ENCODE measurements at places on chromosomes 13 and 19.

- no peak for DNase-seq
These were observed 13.9 kb upstream of the ZNF431 start for GRCh38 chr19:21127898-21128297.

DNA sequence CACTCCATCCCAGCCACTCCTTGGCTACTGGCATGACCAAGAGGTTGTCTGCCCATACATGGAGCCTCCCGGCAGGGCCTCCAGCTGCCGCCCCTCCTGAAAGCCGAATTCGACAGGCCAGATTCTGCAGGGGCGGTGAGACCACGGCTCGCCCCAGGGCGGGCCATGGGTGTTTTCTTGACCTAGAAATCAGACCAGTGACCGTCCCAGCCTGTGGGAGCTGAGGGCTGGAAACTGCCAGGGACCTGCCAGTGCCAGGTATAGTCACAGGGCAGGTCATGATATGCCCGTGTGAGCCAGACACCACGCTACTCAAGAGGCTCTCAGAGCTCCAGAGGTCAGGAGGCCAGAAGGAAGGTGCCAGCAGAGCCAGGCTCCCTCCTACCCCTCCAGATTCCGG lies 16.8 kb downstream of the DAPK3 start:
- DNase-seq = no peak

DNA sequence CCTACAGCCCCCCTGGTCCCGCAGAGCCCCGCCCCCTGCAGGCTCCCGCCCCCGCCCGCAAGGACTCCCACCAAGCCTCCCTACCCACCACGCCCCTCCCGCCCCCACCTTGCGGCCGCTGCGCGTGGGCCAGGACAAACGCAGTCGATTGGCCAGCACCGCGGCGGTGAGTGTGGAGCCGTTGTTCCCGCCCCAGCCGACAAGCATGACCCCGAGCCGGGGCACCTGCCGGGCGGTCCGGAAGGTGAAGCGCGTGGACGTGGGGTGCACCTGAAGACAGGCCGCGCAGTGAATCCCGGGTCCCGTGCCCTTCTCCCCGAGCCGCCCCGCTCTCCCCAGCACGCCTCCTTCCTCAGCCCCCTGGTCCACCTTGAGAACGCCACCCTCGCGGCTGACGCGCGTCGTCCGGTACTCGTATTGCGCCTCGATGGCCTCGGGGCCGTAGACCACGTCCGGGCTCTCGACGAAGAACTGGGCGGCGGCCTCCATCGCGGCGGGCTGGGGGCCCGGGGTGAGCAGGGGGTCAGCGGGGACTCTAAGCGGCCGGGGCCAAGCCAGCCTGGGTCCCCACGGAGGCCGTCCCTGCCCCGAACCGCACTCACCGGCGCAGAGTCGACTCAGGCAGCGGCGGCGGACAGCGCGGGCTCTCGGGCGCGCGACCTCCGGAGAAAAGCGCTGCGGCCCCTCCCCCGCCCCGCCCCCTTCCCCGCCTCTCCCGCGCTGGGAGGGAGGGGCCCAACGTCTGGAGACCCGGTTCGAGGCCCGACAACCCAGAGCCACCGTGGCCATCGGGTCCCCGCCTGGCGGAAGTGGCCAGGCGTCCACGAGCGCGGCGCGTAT lies at the start of gene ISYNA1:
TSS of gene ISYNA1 (minus strand) at position 643 of the 840 bp plus-strand sequence. CDS start at position 489, 154 bp downstream.
- peak; percentile 66 for DNase-seq

DNA sequence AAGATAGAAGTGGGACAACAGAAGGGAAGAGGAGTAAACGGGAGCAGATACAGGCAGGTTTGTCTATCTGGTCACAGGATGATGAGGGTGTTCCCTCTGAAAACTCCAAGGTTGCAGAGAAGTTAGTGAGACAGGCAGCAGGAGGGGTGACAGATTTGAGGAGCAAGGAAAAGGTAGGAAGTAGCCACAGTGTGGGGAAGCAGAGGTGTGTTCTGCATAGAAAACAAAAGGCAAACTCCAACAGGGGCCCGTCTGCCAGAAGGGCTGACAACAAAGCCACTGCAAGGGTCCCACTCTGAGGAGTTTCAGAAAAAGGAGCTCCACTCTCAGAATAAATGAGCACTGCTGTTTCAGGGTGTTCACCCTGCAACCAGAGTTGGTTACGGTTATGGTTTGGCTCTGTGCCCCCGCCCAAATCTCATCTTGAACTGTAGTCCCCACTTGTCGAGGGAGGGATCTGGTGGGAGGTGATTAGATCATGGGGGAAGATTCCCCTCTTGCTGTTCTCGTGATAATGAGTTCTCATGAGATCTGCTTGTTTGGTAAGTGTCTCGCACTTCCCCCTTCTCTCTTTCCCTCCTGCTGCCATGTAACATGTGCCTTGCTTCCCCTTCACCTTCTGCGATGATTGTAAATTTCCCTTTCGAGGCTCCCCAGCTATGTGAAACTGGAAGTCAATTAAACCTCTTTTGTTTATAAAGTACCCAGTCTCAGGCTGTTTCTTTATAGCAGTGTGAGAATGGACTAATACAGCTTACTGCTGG lies 32.1 kb downstream of the SMAD9 start:
- DNase-seq = no peak

- DNase-seq = peak; percentile 88
These were observed 198.7 kb upstream of the SERP2 start for GRCh38 chr13:44174769-44175425.

DNA sequence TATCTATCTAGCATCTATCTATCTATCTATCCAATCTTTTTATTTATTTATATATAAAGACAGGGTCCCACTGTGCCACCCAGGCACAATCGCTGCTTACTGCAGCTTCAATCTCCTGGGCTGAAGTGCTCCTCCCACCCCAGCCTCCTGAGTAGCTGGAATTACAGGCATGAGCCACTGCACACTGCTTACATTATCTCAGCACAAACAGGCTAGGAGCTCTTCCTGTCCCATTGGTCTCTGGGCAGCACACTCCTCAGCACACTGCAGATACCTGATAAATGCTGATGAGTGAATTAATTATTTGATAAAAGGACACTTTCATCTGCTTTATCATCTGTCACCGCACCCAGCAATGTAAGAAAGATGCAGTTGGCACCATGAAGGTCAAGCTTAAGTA lies 16.1 kb downstream of the ZNF562 start:
- DNase-seq = no peak

DNA sequence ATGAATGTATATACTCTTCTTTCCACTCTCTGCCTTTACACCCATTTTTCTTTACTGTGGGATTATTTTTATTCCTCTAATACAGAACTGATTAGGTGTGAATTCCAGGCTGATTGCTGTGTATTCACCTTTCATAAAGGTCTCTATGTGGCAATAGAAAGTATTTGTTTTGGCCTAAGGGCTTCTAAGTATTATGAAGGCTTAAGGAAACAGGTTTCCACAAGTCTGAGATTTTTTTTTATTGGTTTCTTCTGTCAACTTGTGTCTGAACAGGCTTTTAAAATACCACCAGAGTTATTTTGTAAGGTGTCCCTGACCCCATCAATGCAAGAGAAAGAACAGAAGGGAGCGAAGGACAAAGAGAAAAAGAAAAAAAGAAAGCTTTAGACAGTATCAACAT lies 1102.0 kb upstream of the SPRY2 start:
- no peak for DNase-seq

DNA sequence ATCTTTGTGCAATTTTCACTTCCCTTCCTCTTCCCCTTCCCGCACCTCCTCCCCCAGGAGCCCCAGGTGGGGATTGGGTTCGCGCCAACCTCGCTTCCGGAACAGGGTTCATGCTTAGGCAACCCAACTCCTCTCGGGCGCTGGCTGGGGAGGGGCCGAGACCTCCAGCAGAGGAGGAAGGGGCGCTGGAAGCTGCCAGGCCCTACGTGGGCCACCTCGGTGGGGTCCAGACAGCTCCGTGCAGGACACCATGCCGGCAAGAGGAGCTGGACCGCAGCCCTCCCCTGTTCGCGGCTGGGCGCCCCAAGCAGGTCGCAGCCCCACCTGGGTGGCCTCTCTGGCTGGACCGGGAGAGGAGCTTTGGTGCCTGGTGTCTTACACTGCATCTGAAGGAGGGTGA lies 91.1 kb downstream of the SPACA7 start:
- DNase-seq = no peak

DNA sequence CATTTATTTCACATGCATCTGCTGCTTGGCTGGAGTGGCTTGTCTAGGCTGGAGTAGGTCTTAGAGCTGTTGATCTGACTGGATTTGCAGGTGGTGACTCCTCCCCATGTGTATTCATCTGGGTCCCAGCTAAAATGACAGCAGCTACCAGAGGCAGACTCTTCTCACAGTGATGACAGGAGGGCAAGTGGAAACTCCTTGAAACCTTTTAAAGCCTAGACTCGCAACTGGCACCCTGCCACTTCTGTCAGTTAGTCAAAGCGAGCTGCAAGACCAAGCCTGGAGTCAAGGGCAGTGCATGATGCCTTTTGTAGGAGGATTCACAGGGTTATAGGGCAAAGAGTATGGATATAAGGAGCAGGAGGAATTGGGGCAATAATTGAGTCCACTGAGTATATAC lies 65.2 kb downstream of the TEX26 start:
- no peak for DNase-seq

DNA sequence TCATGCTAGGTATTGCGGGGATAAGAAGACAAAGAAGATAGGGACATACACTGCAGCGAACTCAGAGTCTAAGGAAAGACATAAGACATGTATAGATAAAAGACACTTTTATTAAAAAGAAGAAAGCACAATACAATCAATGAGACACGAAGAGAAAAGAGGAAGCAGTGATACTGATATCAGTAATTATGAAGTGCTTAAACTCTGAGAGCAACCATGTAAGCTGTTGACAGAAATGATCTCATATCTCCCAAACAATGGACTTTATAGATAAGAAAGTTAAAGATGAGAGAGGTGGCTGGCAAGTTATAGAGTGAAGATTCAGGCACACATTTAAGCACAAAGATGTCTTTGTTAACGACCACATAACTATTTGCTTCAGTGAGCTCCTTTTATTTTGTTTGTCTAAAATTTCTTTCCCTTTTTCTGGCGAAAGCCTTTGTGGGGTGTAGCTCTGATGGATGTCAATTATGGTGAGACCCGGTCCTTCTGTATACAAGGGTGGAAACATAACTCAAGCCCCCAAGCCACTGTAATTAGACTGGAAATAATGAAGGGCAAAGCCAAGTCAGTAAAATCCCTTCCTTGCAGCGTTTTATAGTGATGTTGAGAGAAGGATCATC lies 818.0 kb upstream of the SLC10A2 start:
- DNase-seq = no peak

DNA sequence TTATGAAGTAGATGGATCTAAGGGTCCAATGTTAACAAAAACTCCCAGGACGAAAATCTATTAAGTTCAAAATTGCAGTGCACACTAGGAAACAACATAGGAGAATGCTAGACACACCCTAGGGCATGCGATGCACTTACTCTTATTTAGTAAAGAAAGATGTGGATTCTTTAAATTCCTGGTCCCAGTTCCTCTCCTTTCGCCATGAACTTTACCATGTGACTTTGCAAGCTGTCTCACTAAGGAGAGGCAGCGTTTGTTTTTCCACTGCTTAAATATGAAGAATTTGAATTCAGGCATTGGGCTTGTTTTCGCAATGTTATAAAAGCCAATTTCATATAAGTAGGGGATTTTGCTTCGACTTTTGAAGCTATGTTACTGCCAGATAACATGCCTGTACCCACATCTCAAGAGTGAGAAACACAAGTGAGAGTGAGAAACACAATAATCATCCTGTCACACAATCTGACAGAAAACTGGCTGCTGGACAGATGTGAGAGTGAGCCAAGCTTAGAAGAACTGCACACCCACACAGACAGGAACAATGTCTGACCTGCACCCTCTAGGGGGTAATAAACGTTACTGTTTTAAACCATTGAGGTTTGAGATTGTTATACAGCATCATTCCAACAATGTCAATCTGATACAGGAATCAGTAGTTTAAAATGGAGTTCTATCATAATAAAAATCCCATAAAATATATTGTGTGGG lies 1308.4 kb downstream of the SLITRK5 start:
- DNase-seq = no peak

GRCh38 chr13:76758738-76759137 lies 127.5 kb downstream of the KCTD12 start:
- DNase-seq = no peak

- no peak for DNase-seq
These were observed 44.5 kb upstream of the MIR17HG start for GRCh38 chr13:91303031-91303430.

DNA sequence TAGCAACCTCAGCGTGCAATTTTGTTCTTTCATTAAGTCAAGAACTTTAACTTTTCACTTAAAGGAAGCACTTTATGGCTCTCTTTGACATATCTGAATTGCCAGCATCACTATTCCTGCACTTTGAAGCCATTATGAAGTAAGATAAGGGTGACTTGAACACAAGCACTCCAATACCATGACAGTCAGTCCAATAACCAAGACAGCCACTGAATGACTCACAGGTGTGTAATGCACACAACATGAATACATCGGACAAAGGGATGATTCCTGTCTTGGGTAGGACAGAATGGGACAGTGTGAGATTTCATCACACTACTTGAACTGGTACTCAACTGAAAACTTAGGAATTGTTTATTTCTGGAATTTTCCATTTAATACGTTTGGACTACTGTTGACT lies 233.7 kb upstream of the IPO5 start:
- no peak for DNase-seq

GRCh38 chr19:43265664-43266025 lies 3.7 kb downstream of the PSG9 start:
- DNase-seq = no peak

DNA sequence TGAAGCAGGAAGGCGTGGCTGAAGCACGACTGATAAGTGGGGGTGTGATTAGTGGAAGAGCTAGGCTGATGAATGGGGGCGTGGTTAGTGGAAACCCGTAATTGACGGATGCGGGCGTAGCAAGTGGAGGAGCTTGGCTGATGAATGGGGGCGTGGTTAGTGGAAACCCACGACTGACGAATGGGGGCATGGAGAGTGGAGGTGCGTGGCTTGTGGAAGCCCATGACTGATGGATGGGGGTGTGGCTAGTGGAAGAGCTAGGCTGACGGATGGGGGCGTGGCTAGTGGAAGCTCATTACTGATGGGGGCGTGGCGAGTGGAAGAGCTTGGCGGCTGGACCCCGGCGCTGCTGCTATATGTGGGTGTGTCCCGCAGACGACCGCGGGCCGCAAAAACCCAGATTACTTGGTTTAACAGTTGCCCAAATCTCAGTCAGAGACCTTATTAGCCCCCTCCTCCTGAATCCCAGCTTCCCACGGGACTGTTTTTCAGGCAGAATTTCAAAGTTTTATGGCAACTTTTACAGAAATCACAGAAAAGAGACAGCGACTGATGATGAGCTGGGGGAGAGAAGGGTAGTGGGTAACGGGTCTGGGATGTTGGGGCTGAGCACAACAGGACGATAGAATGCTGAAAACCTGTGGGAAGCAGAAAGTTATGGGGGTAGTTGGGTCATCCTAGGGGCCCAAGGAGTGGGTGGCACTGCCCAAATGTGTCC lies 9.0 kb upstream of the MEIS3 start:
- DNase-seq = peak; percentile 99

- DNase-seq = no peak
These were observed 5.5 kb downstream of the SIN3B start for GRCh38 chr19:16834747-16835146.

- no peak for DNase-seq
These were observed 87.6 kb upstream of the ZNF91 start for GRCh38 chr19:23482829-23483228.

DNA sequence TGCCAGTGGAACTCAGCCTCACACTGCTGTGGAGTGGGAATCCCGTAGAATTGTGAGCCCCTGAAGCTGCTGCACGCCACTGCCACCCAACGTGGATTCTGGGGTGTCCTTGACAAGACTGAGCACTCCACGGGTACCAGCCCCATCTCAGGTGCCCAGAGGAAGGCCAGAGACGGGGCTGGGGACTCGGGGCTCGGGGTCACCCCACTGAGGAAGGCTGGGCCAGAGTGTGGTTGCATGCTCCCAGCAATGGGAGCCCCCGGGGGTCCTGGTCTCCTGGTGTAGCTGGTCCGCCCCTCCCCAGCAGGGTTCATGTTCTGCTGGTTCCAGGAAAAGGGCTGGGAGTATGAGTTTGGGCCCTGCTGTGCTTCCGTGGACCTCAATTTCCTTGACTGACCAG lies 15.2 kb downstream of the DAPK3 start:
- DNase-seq = no peak

All from ELF-1 (cell line).